ENCODE measurements at places on chromosomes 5 and 9.

GRCh38 chr9:23798325-23798724 lies 27.7 kb downstream of the ELAVL2 start:
- no peak for DNase-seq

DNA sequence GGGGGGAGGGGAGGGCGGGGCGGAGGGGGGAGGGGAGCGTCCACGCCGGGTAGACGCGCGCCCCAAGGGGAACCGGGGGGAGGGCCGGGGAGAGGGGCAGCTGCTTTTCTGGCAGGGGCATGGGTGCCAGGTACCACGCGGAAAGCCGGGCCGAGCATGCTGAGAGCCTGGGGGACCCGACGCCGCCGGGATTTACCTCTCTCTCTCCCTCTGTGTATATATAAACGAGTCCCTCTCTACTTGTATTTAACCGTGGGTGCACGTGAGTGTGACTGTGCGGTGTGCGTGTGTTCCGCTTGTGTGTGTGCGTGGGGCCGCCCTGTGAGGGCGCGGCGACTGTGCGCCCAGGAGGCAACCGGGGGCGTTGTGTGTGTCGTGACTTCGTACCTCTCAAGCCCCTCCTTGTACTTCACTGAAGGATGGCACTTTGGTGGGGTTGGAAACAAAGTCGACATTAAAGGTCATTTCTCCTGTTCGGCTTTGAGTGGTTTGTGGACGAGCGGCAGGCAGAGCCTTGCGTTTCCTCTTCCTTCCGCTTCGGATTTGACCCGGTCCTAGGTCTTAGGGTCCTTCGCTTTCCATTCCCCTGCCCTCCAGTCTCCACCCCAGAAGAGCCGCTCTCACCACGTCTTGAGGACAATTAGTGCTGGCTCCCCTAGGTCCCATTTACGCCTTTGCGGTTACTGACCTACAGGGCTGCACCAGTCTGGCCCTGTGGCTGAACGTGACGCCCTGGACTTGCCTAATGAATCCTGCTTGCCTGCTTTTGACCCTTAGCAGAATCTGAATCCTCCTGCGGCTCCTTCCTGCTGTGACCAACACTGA lies 36.2 kb upstream of the TTC1 start:
- no peak for DNase-seq

- no peak for DNase-seq
Measured at GRCh38 chr5:147989994-147990393, 73.8 kb upstream of the SPINK5 start.

DNA sequence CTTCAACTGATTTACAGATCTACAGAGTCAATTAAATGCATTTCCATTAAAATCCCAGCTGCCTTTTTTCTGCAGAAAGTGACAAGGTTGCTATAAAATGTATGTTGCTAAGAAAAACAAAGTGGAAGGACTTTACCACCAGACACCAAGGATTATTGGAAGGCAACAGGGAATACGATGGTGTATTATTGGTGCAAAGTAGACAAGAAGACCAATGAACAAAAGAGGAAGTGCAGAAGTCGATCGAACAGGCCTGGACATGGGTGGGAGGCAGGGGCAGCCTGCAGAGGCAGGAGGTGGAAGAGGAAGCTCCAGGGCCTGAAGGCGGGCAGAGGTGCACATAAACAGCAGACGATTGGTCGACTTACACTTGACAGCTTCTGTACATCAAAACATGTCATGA lies 10.6 kb upstream of the SLC6A19 start:
- no peak for DNase-seq

GRCh38 chr5:179964015-179964414 lies 56.3 kb upstream of the TBC1D9B start:
- no peak for DNase-seq

DNA sequence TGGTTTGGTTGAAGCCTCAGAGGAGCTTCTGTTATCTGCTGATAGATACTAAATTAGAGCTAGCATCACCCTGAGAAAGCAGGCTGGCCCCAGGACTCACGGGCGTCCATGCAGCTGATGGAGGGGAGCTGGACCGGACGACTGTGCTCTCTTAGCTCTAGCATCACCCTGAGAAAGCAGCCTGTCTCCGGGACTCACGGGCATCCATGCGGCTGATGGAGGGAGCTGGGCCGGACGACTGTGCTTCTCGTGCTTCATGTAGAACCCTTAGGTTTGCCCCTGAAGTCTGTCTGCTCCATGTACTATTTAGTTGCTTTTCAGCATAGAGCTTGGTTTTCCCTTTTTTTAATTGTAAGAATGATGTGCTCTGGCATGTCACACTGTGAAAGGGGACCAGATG lies 16.3 kb upstream of the LTC4S start:
- DNase-seq = no peak

DNA sequence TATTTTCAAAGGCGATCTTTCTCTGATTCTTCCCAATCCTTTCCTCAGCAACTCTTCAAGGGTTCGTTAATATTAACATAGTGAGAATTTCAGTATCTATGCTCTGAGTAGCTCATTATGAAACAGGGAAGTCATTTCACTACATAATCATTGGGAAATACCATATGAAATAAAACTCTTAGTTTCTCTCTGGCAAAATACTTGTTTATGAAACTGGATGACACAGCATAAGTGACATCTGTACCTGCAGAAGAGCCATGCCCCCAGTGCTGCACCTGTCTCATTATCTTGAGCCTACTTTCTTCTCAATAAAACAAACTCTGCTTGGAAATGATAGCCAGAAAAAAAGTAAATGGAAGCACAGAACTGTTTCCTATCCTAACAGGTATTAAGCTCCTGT lies 33.8 kb upstream of the OTULIN start:
- DNase-seq = no peak

DNA sequence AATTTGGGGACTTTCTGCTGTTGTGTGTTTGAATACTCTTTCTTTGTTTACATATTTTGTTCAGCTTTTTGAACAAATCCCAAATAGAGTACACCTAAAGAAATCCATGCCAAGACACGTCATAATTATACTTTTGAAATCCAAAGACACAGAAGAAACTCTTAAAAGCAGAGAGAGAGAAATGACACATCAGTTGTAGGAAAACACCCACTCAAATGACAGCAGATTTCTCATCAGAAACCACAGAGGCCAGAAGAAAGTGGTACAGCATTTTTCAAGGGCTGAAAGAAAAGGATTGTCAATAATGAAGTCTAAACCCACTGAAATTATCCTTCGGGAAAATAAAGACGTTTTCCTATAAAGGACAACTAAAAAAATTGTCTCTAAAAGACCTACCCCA lies 378.6 kb downstream of the GADD45G start:
- no peak for DNase-seq

DNA sequence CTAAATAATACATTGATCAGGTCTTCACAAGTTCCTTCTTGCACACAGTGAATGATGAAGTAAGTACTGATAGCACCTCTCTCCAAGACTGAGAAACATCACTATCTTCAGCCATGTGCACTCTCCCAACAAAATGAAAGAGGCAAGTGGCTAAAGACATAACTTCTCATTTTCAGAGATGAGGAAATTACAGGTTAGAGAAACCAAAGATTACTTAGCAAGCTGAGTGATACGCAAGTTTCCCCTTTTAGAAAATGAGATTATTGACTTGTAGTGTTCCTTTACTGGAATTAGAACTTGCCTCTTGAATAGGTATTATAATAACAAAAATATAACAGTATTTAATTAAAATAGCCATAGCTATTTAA lies 21.6 kb downstream of the CEMIP2 start:
- no peak for DNase-seq

- no peak for DNase-seq
Measured at GRCh38 chr5:42021923-42022322, 96.8 kb downstream of the FBXO4 start.

- DNase-seq = no peak
Measured at GRCh38 chr9:113417370-113417769, 6.8 kb downstream of the C9orf43 start.

- no peak for DNase-seq
Measured at GRCh38 chr5:134086225-134086942, 28.1 kb upstream of the TCF7 start.

- DNase-seq = no peak
Measured at GRCh38 chr9:100126423-100126822, 27.4 kb downstream of the INVS start.

DNA sequence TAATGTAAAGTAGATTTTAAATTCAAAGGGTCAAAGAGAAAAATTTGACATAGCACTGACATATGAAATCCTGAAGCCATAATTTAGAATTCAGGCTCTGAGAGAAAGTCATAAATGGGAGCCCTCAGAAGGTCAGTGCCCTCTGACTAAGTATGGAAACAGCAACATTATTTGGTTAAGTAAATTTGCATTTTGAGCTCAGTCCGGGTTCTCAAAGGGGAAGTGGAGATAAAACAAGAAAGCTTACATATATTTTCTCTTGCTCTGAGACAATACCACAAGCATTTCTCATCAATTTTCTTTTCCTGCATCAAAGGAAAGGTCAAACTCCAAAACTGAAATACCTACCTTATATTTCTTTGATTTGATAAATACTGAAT lies 348.0 kb downstream of the SEMA5A start:
- DNase-seq = no peak

- DNase-seq = no peak
Measured at GRCh38 chr5:119270121-119270565, 85.7 kb upstream of the TNFAIP8 start.

Data from stimulated activated CD4-positive, alpha-beta T cell treated with anti-CD3 and anti-CD28 coated beads, Interleukin-12 subunit alpha, Interleukin-12 subunit beta, amount 100 ng/mL, for 24 hours (primary cell).